ENCODE measurements at places on chromosomes 6 and 20. TPM values are rescaled to one million over a fixed set of nuclear protein-coding genes. Genes with fewer than 3 reads are reported as not detected.

Gene OLIG3
- total RNA-seq, result 0.89 TPM

Gene MLN
- total RNA-seq, result not detected

Gene PARD6B
- total RNA-seq, result 8.6 TPM

Gene ROS1
- total RNA-seq, result 0.10 TPM

Gene KIF25
- total RNA-seq, result 0.38 TPM

Gene CPNE5
- total RNA-seq, result 0.71 TPM

Gene ZNF165
- total RNA-seq, result 0.68 TPM

Gene ENPP3
- total RNA-seq, result not detected

Gene WFDC5
- 0.29 TPM for total RNA-seq
